Activated CD8-positive, alpha-beta memory T cell treated with anti-CD3 and anti-CD28 coated beads, Interleukin-2, amount 10 ng/mL, durations not matched to agents 7 days and 5 days (primary cell): ENCODE measurements at places on chromosomes 5 and 9. TPM values are rescaled to one million over a fixed set of nuclear protein-coding genes. Genes with fewer than 3 reads are reported as not detected.

BAAT gene
- total RNA-seq: not detected

BNC2 gene
- not detected for total RNA-seq

GRCh38 chr5:30874241-30875034 is 319.0 kb upstream of the CDH6 start:
- no peaks in the 10 kb centered on the region for H3K36me3 ChIP-seq
- DNase-seq: no peak
- no peak overlapping the region for H3K27ac ChIP-seq
- H3K4me3 ChIP-seq: no peak overlapping the region

SARDH gene
- 0.38 TPM for total RNA-seq

- no peaks in the 10 kb centered on the region for H3K27me3 ChIP-seq
- no peak overlapping the region for H3K4me3 ChIP-seq
- DNase-seq: no peak
- peaks cover 3% of the 10 kb centered on the region for H3K4me1 ChIP-seq
- H3K36me3 ChIP-seq: no peaks in the 10 kb centered on the region
Observed at GRCh38 chr9:110626101-110626829, 42.3 kb upstream of the MUSK start.

TLN1 gene
- 372 TPM for total RNA-seq

DNA sequence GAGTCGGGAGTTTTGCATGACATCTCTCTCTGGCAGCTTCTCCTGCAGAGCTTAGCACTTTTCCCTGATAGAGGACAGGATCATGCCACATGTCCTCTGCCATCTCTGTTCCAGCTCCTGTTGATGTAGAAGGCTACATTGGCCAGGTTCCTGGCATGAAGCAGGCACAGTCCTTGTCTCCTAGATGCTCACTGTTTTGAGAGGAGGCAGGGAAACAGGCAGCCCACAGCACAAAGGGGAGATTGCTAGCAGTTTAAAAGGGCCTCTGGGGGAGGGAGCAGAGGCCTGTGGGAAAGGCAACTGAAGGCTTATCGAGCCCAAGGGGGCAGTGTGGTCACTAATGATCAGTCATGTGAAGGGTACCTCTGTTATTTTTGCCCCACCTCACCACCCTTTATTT is 10.7 kb downstream of the ARHGAP26 start:
- peaks cover 7% of the 10 kb centered on the region for H3K36me3 ChIP-seq
- H3K27ac ChIP-seq: no peak overlapping the region
- peaks cover 80% of the 10 kb centered on the region for H3K4me1 ChIP-seq
- H3K27me3 ChIP-seq: no peaks in the 10 kb centered on the region
- no peak overlapping the region for H3K4me3 ChIP-seq

ORM2 gene
- not detected for total RNA-seq

TICAM2 gene
- 1.6 TPM for total RNA-seq

IFNA13 gene
- not detected for total RNA-seq

DNA sequence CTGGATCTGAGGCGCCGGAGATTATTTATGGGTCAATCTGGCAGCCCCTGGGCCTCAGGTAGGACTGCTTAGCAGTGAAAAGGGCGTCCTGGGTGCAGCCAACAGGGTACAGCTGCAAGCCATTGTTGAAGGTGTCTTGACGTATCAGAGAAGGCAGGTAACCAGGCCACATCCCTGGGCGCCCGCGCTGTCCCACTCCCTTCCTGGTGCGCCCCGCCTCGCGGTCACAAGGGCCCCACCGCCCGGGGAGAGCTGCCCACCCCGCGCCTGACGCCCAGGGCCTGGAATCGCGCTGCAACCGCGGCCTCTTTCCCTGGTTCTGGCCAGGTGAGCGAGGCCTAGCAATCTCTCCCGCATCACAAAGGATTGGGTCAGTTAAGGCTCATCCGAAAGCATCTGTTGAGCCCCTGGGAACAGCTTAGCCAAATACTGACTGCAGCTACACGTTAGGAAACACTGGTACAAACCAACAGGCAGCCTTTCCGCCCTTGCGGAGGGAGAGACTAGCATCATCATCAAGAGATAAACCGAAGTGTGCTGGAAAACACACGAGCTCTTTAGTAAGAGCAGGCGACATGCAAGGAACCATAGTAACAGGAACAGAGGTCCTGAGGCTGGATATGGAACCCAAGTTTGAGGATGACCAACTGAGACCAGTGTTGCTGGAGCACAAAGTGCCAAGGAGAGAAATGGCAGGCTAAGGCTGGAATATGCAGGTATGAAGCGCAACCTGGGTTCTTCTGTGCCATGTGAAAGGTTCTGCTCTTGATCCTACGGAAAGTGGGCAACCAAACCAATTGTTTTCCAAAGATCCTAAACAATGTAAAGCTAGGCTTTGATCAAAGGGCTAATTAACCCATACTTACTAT is 3.6 kb downstream of the RPS23 start:
- peaks cover 37% of the 10 kb centered on the region for H3K4me1 ChIP-seq
- peaks cover 51% of the 10 kb centered on the region for H3K36me3 ChIP-seq
- H3K27ac ChIP-seq: no peak overlapping the region
- H3K27me3 ChIP-seq: no peaks in the 10 kb centered on the region
- no peak overlapping the region for H3K4me3 ChIP-seq
- DNase-seq: no peak

GRCh38 chr5:71883742-71884103 is 164.6 kb downstream of the CARTPT start:
- no peaks in the 10 kb centered on the region for H3K36me3 ChIP-seq
- no peak overlapping the region for H3K27ac ChIP-seq
- H3K4me3 ChIP-seq: no peak overlapping the region
- DNase-seq: no peak

DNA sequence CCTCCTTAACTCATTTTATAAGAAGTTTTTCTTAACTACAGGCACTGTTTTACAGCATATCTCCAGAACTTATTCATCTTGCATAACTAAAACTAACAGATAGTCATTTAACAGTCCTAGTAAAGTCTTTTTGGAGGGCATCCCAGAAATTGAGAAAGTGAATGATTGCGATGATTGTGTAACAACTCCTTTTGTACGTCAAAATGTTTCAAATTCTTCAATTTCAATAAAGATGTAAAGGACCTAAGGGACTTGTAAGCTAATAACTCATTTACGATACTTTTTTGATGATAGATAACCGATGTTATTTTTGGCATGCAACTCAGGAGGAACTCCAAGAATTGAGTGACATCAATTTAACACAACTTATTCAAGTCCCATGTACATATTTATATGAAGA is 42.7 kb downstream of the SVEP1 start:
- no peak overlapping the region for H3K4me3 ChIP-seq
- H3K36me3 ChIP-seq: no peaks in the 10 kb centered on the region
- no peaks in the 10 kb centered on the region for H3K27me3 ChIP-seq
- H3K4me1 ChIP-seq: no peaks in the 10 kb centered on the region
- no peak overlapping the region for H3K27ac ChIP-seq
- DNase-seq: no peak

FOXI1 gene
- total RNA-seq: not detected

NOXA1 gene
- total RNA-seq: 0.30 TPM

GRCh38 chr5:76526950-76527583 is 96.1 kb downstream of the F2RL2 start:
- no peak overlapping the region for H3K4me3 ChIP-seq
- no peak overlapping the region for H3K27ac ChIP-seq
- peaks cover 51% of the 10 kb centered on the region for H3K4me1 ChIP-seq
- no peak for DNase-seq
- no peaks in the 10 kb centered on the region for H3K27me3 ChIP-seq
